ENCODE measurements at places on chromosomes 7 and 10.

DNA sequence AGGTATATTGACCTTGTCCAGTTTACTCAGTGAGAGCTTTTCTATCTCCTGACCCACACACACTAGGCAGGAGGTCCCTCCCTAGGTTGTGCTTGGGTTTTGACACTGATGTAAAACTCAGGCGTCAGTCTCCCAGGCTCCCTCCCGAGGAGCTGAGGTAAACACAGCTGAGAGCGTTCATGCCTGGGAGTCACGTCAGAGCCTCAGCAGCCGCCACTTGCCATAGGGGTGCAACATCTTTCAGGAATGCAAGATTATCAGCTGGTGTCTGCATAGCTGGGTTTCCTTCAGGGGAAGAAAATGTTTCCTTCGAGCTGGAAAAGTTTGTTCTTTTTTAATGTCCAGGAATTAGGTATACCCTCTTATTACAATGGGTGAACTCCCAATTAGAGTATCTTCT lies 70.6 kb downstream of the FGFR2 start:
- DNase-seq: no peak

DNA sequence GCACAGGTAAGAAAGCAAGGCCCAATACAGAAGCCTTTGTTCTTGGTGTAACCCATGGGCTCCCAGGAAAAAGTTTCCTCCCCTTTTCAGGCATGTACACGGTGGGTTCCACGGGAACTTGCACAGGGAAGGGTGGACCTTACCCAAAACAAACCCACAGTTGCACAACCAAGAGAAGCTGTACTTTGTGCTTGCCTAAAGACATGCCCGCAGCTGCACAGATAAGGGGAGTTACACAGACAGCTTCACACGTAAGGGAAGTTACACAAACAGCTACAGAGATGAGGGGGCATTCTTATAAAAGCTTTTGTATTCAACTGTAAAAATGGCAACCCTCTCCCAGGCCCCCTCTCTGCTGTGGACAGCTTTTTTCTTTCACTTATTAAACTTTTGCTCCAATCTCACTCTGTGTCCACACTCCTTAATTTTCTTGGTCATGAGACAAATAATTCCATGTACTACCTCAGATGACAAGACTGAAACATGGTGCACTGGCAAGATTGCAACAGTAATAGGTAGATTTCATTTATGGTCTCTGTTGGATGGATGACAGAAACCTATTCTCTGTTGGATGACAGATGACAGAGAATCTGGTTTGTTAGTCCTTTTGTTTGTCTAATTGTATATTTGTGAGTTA lies 72.9 kb downstream of the ATE1 start:
- no peak for DNase-seq

DNA sequence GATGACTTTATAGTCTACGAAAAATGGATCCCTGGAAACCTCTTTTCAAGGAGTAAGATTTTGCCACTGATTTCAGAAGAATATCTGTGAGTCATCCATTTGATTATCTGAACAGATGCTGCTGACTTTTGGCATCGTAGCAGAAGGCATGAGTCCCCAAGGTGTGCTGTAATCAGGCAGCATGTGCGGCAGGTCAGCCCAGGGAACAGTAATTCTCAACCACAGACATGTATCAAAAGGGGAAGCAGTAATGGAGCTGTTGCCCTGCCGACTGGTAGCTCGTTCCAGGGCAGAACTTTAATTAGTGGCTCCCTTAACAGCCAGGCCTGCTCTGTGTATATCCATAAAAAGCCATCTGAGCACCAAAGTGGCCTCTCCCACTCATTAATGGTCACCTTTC lies 5.7 kb upstream of the VWC2 start:
- DNase-seq: no peak

- no peak for DNase-seq
Measured at GRCh38 chr7:44827567-44827966, 20.3 kb downstream of the H2AZ2 start.

GRCh38 chr7:142927085-142927745 lies 6.3 kb downstream of the TRPV5 start:
- no peak for DNase-seq

- DNase-seq: no peak
Measured at GRCh38 chr7:115914951-115915350, 115.6 kb downstream of the TFEC start.

DNA sequence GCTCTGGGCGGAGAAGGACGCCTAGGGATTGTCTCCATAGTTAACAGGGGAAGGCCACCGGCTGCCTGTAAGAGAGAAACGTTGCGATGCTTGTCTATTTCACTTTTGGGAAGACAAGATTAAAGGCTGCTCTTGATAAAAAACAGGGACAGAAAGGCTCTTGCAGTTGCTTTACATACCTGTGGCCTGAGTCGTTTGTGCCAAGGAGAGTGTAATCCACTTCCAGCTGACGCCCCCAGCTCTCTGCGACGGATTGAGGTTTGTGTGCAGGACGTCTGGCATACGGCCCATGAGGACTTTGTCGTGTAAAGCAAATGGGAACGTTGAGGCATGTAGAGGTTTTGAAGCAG lies 1.1 kb downstream of the MAP3K8 start:
- DNase-seq: no peak

GRCh38 chr10:93435621-93436397 lies 46.3 kb downstream of the MYOF start:
- no peak for DNase-seq

DNA sequence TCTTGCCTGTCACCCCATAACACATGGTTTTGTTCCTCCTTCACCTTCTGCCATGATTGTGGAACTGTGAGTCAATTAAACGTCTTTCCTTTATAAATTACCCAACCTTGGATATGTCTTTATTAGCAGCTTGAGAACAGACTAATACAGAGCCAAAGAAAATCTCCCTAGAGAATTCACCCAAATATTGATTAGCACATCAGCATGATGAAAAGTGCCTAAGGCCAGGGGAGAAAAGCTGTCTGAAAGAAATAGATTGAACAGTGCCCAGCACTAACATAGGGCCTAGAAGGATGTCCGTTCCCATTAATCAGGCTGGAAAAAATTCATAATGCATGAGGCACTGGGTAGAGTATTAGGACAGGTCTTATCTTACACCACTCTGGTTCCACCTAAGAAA lies 111.9 kb upstream of the CALN1 start:
- no peak for DNase-seq

- no peak for DNase-seq
Measured at GRCh38 chr7:38846280-38846679, 62.7 kb downstream of the VPS41 start.

- DNase-seq: no peak
Measured at GRCh38 chr7:12674053-12674452, 13.4 kb upstream of the ARL4A start.

- DNase-seq: no peak
Measured at GRCh38 chr7:108311446-108312168, 144.6 kb downstream of the NRCAM start.

GRCh38 chr10:60951272-60951724 lies 7.3 kb upstream of the RHOBTB1 start:
- no peak for DNase-seq

DNA sequence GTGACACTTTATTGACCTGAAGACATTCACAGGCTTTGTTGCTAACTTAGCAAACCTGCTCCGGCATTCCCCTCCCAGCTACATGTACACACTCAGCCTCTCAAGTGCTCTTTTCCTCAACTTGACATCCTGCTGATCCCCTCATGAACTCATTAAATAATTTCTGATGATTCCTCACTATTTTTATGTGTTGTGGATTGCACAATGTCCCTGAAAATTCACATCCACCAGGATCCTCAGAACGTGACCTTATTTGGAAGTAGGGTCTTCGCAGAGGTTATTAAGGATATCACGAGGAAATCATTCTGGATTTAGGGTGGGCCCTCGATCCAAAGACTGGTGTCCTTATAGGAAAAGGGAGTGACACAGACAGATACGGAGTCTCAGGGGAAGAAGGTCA lies 27.3 kb downstream of the FIGNL1 start:
- no peak for DNase-seq

DNA sequence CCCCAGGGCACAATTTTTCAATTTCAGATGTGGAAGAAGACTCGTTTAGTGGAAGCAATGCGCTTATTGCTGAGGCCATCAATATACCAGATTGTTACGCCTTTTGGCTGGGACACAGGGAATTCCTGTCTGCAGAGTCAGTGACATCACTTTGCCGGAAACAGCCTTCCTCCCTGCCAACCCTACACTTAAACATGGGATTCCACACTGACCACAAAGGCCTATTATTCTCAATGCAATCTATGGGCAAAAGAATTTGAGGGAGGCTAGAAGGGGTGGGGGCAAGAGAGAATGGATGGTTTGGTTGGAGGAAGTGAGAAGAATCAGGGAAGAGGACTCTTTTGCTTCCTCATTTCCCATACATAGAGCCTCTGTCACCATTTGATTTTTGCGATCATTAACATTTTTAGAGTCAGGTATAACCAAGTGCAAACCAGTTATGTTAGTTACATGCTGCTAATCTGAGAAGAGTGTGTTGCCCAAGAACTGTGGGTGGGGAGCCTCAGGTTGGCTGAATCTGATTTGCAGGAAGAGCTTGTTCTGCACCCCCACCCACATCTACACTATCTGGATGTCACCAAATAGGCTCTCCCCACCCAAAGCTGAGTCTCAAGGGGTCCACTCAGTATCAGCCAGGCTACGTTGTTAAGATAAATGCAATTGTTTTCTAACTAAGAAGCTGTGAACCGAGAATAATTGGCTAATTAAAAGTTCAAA lies 58.2 kb downstream of the ENTPD1 start:
- no peak for DNase-seq

GRCh38 chr10:71666639-71667386 lies 52.8 kb downstream of the C10orf105 start:
- DNase-seq: no peak

DNA sequence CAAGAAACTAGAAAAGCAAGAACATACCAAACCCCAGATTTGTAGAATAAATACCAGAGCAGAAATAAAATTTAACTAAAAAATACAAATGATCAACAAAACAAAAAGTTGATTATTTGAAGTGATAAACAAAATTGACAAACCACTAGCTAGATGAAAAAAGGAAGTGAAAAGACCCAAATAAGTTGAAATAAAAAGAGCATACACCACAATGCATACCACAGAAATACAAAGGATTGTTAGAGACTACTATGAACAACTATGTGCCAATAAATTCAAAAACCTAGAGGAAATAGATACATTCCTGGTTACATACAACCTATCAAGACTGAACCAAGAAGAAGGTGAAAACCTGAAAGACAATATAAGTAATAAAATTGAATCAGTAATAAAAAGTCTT lies 333.4 kb downstream of the SH2D4B start:
- no peak for DNase-seq

DNA sequence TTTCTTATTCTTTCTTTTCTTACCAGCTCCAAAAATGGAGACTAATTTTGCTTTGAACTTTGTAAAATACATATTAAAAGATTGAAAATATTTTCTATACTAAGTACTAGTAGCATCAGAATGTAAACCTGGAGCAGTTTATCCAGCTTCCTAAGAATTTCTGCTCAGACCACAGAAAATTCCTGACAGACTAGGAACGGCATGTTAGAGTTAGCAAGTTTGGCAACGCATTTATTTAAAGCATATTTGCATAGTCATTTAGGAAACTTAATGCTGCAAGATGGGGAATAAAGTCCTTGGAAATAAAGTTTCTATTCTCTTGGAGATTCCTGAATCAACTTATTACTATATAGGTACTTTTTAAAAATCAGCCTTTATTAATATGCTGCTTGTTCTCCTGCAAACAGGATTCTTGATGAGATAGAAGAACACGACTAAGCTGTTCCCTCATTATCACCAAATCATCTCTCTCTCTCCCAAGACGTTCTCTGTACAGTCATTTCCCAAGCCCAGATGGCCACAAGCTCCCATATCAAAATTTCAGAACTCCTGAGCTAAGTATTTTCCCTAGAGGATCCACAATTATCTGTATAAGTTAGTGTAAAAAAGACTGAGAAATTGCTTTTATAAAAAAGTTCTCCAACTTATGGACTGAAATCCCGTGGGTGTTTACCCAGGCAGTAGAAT lies 305.8 kb upstream of the NEBL start:
- DNase-seq: no peak
